ENCODE measurements at places on chromosomes 7 and 10.
A peak's percentile ranks its signal among the peaks of the same experiment; 100 is the strongest.

DNA sequence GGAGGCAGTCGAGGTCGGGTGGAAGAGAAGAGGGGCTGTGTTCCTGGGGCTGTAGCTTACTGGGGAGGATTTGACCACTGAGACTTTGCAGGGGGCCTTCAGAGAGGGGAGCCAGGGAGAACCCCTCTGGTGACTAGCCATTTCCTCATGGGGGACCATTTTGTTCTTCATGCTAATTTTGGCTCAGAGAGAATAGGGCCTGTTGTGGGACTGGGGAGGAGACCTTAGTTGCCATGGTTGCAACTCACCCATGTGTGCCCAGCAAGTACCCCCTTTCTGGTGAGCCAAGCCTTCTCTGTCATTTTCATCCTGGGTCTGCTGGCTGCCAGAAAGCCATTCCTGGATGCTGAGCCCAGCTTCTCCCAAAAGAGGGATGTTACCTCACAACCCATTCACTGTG, 120.9 kb downstream of the GRK5 start:
- DNase-seq: no peak

GRCh38 chr10:59847888-59848287, 58.5 kb downstream of the CCDC6 start:
- DNase-seq: no peak

DNA sequence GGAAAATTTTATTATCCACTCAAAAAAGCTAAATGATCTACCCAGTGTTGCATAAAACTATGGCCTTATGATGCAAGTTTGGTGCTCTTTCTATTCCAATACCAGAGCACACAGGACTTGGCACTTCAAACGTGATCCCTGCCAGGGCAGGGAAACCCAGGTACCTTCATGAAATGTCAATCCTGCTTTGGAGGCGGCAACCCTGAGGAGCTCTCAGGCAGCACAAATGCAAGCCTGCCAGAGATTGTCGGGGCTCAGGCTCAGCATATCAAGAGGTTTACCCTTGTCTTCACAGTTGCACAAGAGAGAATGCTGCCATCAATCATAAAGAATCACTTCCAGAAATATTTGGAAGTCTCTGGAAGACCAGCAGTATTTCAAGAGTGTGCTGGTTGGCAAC, 151.5 kb downstream of the GLI3 start:
- no peak for DNase-seq

DNA sequence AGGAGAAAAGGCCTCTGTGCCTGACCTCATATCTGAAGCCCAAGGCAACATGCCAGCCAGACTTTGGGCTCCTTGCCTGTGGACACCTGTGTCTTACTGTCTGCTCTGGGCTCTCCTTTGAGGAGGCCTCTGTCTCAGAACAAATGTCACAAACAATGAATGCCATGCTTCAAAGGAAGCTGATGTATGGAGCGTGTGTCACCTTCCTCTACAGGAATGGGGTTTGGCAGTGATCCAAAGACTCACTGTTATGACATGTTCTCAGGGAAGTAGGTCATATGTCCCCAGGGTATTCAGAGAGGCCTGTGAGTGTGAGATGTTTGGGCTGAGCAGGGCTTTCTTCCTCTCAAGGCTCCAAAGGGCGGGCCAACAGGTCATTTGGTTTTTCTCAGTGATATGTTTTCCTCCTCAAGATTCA, 38.4 kb downstream of the PTPRE start:
- DNase-seq: peak; percentile 10

- DNase-seq: peak; percentile 11
Observed at GRCh38 chr10:3068968-3069737, 1.8 kb downstream of the PFKP start.

DNA sequence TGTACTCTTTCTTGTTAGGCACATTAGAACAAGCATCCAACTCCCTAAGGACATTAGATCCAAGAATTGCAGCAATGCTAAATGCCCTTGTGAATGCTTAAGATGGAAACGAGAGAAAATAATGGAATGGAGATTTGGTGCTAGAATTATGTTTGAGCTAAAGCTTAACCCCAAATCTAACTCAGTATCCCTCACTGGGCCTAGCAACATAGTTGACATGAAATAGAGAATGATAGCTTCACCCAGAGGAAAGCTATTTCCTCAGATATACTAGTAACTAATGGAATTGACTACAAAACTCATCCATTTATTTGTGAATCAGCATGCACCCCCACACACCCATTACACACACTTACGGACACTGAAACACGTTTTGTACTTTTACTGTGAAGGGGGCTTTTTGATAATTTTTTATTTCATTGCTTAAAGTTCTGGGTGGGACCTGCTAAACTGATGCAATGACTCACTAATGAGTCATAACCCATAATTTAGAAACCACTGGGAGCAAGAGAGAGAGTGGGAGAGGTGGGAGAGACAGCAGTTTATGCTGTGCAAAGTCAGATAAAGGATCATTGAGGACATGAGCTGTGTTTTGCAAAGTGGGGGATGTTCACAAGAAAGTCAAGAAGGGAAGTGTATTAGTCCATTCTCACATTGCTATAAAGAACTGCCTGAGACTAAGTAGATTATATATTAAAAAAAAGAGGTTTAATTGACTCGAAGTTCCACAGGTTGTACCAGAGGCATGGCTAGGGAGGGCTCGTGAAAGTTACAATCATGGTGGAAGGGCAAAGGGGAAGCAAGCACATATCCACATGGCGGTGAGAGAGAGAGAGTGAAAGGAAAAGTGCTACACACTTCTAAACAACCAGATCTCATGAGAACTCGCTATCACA, 382.7 kb downstream of the SFMBT2 start:
- no peak for DNase-seq

DNA sequence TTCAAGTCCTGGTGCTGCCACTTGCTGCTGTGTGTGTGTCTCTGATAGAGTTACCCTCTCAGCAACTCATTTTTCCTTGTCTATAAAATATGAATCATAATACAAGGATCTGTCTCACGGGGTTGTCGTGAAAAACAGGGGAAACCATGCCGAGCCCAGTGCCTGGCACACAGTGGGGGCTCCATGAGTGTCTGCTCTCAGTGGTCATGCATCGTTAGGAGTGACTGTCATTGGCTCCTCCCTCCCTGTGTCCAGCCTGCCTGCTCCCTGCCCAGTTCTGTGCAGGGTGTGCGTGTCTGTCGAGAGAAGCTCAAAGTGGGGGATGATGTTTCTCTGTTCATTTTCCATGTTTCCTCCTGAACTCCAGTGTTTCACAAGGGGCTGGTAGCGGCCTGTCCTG, 83.6 kb upstream of the LRRC4 start:
- DNase-seq: no peak

DNA sequence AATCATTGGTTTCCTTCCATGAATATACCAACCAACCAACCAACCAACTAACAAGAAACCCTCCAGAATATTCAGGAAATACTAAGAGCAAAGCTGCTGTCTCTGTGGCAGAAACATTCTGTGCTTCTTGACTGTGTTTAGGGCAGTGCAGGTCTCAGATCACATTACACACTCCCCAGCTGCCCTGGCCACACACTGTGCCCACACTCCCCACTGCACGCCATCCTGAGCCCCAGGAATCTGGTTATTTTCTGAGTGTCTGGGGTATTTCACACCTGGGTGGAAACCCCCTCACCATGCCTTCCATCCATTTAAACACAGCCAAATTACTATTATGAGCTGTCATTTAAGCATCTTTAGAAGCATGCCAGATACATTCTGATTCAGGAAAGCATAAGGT, 183.7 kb upstream of the ANK3 start:
- DNase-seq: peak; percentile 36

GRCh38 chr10:118979661-118980060, 49.9 kb upstream of the NANOS1 start:
- DNase-seq: no peak

GRCh38 chr7:123791001-123791400, 42.2 kb upstream of the WASL start:
- DNase-seq: no peak

- DNase-seq: peak; percentile 23
Observed at GRCh38 chr7:12674861-12675260, 12.6 kb upstream of the ARL4A start.

- DNase-seq: no peak
Observed at GRCh38 chr7:142513178-142513955, 235.9 kb upstream of the PRSS1 start.

DNA sequence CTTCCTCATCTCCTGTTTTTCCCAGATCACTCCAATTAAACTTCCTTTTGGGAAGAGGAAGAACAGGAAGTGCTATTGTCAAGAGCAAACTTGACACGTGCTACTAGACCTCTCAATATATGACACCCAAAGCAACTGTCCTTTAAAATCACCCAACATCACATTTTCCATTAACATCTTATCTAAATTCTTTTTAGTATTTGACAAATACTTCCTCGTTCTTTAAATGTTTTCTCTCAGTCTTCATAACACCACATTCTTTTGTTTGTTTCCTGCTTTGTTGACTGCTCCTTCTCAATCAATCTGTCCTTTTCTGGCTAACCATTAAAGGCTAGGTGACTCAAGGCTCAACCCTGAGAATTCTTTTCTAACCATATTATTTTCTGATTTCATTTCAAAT, 7.1 kb upstream of the TFPI2 start:
- DNase-seq: no peak

GRCh38 chr10:84607044-84607443, 278.7 kb downstream of the CCSER2 start:
- DNase-seq: no peak

- DNase-seq: no peak
Observed at GRCh38 chr10:121753726-121754476, 155.7 kb upstream of the FGFR2 start.

- DNase-seq: no peak
Observed at GRCh38 chr10:114024876-114025610, 18.6 kb upstream of the ADRB1 start.

DNA sequence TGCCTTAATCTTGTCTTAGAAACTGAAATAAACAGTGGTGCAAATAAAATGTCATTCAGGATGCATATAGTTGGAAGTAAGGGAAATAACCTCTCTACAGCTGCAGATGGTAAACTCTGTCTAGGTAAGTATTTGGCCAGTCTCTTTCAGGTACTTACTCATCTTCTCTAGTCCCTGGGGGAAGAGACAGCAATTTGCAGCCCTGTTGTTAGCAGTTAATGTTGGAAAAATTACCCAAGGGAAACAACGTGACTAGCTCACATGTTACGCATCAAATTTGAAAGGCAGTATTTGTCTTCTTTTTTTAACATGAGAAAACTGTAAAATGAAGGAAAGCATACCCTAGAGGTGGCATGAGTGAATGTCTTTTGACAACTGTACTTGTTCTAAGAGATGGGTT, 3.2 kb upstream of the HUS1 start:
- no peak for DNase-seq

GRCh38 chr7:1355568-1356340, 103.5 kb downstream of the MICALL2 start:
- no peak for DNase-seq

- no peak for DNase-seq
Observed at GRCh38 chr10:33569702-33570101, 235.2 kb upstream of the NRP1 start.

GRCh38 chr7:50681432-50682045, 101.2 kb downstream of the GRB10 start:
- DNase-seq: no peak

GRCh38 chr7:3250725-3251124, 50.3 kb upstream of the SDK1 start:
- no peak for DNase-seq

DNA sequence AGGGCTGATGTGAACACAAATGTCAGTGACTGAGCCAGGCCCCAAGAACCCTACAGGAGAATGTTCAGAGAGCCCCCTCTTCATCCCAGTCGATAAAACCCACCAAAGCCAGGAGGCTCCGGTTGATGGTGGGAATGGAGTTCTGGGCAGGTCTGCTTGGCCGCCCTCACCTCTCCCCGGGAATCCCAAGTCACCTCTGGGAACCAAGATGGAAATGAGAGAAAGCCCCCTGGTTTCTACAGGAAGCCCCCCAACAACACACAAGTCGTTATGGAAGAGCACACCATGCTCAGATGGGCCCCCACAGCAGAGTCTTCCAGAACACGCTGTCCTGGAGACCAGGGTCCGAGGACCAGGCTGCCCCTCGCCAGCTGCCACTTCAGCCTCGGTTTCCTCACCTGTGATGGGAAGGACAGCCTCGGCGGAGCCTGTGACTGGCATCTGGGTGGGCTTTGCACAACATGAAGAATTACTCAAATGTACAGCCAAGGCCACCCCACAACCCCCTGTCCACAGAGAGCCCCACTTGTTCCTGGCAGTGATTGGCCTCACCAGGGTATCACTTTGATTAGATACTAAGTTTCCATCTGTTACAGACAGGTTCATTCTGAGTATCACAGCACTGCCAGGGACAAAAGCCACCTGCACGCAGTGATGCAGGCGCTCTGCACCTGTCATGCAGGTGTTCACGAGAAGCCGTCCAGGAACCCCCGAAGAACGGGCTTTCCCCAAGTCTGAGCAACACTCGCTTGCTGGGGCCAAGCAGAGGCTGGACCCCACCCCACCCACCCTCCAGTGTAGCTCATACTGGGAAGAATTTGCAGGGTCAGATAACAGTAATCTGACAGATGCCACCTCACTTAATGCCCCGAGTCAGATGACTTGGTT, 57.6 kb downstream of the MKI67 start:
- DNase-seq: no peak

- no peak for DNase-seq
Observed at GRCh38 chr10:133528845-133529575, 1.8 kb downstream of the CYP2E1 start.

- DNase-seq: no peak
Observed at GRCh38 chr7:8184221-8184620, 77.7 kb downstream of the ICA1 start.

- no peak for DNase-seq
Observed at GRCh38 chr7:17094963-17095574, 203.4 kb upstream of the AHR start.

- DNase-seq: no peak
Observed at GRCh38 chr7:142094861-142095260, 16.7 kb upstream of the MGAM2 start.

DNA sequence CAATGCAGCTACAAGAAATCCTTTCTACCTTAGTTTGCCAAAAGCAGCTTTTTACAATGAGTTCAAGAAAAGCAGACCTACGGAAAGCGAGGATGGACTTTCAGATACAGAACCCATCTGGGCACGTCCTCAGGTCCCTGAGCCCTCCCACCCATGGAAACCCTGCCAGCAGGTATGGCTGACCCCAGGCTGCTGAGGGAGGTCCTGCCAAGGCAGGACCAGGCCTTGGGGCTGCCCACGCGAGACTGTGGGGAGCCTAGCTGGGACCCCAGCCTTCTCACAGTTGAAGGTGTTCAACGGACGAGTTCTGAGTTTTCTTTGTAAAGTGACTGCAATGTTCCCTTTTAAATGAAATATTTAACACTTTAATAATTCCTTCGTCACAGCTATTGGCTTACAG, 245.0 kb downstream of the MGMT start:
- DNase-seq: no peak

All from T-cell (primary cell).